ENCODE measurements at places on chromosomes 2 and 18.
A peak's percentile ranks its signal among the peaks of the same experiment; 100 is the strongest.

DNA sequence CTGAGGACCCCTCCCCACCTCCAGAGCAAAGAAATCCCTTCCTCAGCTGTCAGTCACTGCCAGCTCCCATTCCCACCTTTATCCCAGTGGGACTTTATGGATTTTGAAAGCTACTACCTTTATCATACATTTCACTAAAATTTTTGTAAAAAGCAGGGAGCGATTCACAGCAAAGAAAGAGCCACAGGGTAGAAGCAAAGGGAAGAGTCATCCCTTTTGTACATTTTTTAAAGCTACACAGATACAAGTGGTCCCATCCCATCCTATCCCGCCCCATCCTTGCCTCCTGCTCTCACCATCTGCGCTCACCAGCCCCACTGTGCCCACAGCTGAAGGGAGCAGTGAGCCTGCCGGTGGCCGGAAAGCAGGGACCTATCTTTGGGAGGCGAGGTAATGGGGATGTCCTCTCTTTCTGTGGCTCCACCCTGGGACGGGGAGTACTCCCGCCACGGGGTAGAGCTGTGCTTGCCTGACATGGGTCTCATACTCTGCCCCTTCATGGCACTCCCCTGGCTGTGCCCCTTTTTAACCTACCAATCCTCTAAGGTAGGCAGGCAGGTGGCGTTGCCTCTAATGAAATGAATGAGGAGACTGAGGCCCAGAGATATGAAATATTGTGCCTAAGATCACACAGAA, 13.2 kb downstream of the SH2D6 start:
- DNase-seq = no peak

- DNase-seq = no peak
Measured at GRCh38 chr2:239276851-239277250, 124.0 kb downstream of the HDAC4 start.

DNA sequence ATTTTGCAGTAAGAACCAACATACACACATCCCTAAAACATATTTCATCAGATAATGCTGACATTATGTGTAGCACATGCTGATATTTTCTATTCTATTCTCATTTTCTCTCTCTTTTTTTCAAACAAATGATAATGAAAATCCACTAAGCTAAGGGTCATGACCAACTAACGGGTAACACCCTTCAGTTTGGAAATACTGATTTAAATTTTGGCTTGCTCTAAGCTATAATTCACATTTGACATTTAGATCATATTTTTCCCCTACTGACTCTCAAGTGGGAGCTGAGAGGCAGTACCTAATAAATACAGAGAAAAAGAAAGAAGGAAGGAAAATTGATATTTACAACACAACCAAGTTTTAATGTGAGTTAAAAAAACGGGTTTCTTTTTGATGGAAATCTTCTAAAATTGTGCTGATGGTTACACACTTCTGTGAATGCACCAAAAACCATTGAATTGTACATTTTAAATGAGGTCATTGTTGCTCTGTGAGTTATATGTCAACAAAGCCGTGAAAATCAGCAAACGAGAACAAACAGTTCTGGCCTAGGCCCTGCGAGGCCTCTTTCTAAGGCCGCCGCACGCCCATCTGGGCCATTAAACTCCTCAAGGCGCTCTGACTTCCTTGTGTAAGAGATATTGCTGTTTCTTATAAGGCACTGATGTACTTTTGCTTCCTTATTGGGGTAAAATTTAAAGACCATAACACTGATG, 124.2 kb downstream of the GALR1 start:
- no peak for DNase-seq

DNA sequence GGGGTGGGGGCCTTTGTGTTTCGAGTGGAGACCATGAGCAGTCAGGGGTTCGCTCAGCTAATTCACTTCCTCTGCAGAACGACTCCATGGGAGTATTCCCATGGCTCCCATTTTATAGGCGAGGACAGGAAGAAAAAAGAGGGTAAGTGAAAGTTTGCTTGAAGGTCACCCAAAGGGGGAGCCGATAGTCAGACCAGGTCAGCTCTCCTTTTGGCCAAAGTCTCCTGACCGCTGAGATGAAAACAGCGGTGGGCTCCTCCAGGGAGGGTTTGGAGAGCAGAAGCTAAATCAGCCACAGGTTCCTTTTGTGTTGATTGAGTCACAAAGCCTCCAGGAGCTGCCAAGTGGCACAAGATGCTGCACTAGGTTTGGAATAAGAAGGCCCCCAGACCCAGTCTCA, 34.1 kb upstream of the CTAGE1 start:
- DNase-seq = no peak

DNA sequence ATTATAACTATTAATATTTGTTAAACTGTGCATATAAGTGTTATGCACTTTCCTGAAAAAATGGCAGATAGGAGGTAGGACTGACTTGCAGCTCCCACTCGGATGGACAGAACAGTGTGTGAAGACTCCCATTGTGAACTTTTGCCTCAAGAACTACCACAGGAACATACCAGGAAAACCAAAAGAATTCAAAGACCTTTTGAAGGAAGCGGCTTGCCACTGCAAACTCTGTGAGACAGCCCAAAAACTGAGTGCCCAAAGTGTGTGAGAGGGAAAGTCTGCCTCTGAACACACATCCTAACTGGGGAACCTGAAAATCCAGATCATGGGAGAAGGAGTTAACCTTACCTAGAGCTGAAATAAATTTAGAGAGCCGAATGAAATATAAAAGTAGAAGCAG, 171.0 kb downstream of the ZBTB7C start:
- DNase-seq = no peak

GRCh38 chr18:47334966-47335365, 83.5 kb upstream of the SKOR2 start:
- DNase-seq = no peak

DNA sequence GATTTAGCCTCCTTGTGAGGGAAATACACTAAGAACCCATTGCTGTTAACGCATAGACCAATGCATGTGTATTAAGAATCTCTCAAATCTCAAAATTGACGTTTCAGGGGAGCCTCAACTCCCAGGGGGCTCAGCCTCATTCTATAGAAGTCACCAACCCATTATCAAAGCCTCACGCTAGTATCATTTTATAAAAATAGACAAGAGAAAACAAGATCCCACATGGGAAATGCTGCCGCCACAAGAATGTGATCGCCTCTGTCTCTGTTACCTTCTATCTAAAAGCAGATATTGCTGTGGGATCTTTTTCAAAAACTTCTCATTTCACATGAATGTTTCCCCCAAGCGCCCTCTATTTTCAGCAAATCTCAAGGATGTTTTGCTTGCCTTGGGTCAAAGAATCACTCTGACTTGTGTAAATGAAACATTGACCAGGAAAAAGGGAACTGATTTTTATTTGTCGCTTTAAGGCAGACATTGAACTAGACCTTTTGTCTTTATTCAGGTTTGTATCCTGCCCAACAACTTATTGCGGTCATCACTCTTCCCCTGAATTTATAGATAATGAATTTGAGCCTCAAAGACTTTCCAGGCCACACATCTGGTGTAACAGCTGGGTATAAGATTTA, 679.0 kb upstream of the ID2 start:
- DNase-seq = peak; percentile 24

DNA sequence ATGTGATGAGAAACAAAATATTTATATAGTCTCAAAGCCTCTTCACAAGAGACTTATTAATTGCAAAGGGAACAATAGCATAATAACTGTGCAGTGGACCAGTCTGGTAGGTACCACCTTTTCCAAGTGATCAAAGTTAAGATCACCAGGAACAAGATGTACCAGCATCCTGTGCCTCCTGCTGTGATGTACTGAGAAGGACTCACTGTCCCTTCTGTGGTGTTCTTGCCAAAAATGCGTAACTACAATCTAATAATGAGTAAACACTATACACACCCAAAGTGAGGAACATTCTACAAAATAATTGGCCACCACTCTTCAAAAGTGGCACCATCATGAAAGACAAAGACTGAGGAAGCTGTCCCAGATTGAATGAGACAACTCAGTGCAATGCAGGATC, 14.5 kb downstream of the GNLY start:
- DNase-seq = no peak

- DNase-seq = no peak
Measured at GRCh38 chr2:24351981-24352380, 8.4 kb downstream of the ITSN2 start.

DNA sequence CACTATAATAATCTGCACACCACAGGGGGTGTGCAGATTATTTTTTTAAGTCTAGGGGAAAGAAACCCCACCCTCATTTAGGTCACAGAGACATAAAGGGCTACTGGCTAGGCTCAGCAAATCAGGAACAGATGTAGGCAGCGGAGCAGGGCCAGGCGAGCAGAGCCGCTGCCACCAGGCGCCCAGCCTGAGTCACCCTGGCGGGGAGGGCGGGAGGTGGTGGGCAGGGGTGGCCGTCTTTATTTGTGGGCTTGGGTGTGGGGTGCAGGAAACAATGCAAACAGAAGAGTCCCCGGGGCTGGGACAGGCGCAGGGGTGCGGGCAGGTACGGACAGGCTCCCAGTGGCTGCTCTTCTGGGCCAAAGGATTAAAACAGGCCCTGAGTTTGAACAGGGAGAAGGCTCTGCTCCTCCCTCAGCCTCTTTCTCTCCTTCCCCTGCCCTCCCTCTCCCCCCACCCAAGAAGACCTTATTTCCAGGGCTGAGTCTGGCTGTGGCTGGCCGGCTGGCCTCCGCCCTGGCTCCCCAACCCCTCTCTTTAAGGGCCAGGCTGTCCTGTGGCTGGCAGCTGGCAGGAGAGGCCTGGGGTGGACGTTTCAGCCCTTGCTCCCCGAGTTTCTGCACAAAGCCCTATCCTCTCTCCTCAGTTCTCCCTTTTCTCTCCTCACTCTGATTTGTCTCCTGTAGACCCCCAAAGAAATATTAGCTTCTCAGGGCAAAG, 142.9 kb upstream of the SMAD2 start:
- no peak for DNase-seq

GRCh38 chr2:9087121-9087681, 83.7 kb upstream of the MBOAT2 start:
- DNase-seq = no peak

DNA sequence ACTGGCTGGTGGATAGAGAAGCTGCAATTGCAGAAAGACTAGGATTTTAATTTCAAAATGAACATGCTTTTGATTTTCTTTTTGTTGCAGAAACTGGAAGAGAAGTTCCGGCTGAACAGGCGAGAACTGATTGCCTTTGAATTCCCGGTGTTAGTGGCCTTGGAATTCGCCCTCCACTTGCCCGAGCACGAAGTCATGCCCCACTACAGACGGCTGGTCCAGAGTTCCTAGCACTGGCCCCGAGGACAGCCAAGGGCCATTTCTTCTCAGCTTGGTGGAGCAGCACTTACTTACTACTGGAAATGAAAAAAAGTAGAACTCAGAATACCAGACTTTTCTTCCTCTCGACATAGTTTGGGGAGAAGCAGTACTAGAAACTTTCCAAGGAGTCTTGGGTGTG, 121.9 kb downstream of the CABLES1 start:
- DNase-seq = no peak
